ENCODE measurements at places on chromosomes 6 and 20.

DNA sequence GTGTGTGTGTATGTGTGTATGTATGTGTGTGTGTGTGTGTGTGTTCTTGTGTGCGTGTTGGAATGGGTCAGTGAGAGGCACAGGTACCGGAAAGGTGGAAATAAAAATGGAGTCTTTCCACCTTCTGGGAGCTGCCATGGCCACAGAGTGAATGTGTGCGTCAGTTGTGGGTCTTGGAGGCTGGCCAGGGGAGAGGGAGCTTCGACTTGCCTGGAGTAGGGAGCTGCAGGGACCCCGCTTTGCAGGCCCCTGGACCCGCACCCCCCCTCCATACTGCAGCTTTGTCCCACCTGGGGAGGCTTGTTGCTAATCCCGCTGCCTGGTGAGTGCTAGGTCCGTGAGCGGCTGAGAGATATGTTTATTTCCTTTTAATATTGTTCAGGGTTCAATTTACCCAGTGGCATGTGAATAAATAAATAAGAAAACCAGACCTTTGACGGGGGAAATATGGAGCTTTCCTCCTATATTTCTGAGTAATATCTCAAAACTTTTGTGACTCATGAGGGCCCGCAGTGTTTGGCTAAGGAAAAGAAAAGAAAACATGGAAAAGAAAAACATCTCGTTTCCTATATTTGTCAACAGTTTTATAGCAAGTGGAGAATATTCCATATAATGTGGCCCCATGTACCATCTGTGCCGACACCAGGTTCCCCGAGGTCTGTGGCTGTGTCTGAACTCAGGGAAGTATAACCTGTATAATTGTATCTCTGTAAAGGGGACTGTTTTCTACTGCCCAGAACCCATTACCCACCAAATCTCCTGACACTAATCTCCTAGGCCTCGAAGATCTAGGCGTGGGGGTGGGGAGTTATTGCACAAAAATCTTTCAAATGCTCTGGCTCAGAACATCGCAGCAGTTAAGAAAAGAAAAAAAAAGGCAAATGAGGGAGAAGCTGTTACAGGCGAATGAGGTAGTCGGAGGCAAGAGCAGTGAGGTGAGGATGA, 24.6 kb upstream of the CCDC167 start:
- DNase-seq: no peak

GRCh38 chr6:127267646-127268625, 1.3 kb downstream of the RNF146 start:
- DNase-seq: no peak

GRCh38 chr6:17178754-17179529, 77.1 kb downstream of the STMND1 start:
- DNase-seq: no peak

DNA sequence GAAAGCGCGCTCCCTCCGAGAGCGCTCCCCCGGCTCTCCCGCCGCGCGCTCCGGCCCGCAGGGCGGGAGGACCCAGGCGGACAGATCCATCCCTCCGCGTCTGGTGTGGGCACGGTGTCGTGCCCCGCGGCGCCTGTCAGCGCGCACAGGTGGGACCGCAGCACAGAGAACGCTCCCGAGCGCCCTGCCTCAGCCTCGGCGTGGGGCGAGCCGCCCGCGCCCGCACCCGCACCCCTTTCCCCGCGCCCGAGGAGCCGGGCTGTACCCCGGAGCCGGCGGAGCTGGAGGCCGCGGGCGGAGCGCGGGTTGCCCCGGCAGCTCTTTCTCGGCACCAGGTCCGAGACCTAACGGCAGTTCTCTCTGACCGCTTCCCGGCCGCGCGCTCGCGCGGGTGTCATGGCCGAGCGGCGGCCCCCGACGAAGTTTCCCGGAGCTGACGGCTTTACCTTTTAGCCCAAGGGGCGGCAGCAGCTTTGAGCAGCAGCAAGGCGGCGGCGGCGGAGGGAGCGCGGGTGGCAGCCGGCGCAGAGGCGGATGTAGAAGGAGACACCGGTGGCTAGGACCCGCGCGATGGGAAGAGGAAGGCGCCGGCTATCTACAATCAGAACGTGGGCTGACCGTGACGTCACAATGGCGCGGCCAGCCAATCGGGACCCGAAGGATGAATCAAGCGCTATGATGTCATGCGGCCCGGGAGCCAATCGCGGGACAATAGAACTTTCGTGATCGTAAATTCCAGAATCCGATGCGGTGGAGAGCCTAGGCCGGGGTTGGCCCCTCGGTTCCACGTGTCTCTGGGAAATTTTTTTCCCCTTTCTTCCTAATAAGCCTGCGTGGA, at the start of gene ELOVL5:
TSS of gene ELOVL5 (minus strand) at position 580 of the 838 bp plus-strand sequence. CDS start 53,251 bp downstream, outside the sequence.
- peak; percentile 97 for DNase-seq

DNA sequence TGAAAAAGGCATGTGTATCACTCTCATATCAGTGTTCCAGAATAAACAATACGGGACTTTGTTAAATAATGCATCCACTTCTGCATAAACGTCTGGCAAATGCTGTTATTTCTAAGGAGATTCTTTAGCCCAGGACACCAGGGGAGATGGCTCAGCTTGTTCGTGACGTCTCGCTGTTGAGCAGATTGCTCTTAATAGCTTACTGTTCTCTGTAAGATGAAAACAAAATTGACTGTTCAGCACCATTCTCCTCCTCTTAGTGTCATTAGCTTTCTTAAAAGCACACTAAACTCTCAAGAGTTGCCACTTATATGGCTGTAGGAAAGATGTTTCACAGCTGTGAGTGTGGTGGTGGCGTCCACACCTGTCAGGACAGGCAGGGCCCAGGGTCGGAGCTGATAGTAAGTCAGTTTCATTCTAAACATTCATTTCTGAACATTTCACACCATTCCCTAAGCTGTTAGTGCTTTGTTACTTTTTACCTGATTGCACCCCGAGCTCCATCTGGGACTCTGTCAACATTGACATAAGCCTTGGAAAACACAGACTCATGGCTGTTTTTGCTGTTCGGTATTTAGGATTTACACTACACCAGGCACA, 132.1 kb downstream of the ZDHHC14 start:
- DNase-seq: no peak

- no peak for DNase-seq
Measured at GRCh38 chr20:9215539-9215938, 146.7 kb downstream of the PLCB4 start.

GRCh38 chr6:167766986-167767714, 59.6 kb upstream of the AFDN start:
- no peak for DNase-seq

DNA sequence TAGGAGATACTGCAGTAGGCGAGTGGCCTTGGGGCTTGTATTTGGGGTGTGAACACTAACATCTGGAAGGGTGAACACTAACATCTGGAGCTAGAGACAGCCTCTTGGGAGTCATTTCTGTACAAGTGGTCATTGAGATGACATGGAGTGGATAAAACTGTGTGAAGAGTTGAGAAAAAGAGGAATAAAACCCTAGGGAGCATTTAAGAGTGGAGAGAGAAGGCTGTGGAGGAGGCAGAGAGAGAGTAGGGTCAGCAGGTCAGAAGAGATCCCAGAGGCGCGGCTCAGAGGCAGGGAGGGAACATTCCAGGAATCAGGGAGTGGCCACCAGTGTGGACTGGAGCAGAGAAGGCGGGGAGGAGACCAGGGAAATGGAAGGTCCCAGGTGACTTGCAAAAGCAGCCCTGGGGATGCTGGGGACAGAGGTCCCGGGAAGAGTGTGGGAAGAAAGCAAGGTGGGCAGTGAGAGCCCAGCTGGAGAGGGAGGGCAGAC, 202.0 kb upstream of the RNF24 start:
- DNase-seq: no peak

GRCh38 chr20:37305079-37305478, 15.6 kb downstream of the MANBAL start:
- DNase-seq: no peak

DNA sequence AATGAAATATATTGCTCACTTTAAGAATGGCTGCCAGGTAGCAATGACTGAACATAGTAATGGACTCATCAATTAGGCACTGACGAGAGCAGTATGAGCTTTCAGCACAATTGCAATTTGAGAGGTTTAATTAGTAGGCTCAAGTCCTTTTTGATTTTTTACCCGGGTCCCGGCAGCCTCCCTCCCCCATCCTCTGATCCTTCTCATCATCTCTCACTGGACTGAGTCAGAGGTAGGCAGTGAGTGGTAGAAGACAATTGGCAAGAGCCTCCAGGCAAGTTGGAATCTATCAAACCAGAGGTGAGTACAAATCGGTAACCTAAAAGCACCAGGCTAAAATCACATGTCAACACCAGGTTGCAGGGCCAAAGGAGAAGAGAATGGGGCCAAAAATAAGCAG, 107.9 kb downstream of the DCDC2 start:
- no peak for DNase-seq

DNA sequence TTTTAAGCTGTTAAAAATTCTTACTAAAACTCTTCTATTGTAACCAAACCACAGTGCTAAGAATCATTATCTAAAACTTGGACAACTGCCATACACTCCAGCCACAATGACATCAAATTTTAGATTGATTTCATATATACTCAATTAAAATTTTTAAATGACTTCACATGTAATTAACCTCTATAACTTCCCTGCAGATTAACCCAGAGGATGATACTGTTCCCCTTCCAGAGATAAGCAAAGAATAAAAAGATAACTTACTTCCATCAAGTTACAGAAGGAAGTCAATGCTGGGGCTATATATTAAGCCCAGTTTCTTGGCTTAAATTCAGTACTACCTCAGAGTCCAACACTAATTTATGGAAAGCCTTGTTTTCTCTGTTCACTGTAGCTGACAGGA, 71.3 kb downstream of the ARHGAP18 start:
- DNase-seq: no peak

DNA sequence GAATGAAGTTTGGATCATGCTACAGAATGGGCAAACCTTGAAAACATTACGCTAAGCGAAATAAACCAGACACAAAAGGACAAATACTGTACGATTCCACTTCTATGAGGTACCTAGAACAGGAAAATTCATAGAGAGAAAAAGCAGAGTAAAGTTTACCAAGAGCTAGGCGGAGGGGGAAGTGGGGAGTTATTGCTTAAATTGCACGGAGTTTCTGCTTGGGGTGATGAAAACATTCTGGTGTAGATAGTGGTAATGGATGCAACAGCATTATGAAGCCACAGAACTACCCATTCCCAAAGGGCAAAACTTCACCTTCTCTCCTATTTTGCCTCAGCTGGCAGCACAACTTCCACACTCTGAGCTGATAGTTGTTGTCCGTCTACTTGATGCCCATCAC, 6.4 kb upstream of the PDYN start:
- no peak for DNase-seq

GRCh38 chr20:31505903-31506302, 8.3 kb upstream of the HM13 start:
- DNase-seq: no peak

- peak; percentile 13 for DNase-seq
Measured at GRCh38 chr6:156780102-156780641, 3.0 kb downstream of the ARID1B start.
